ENCODE measurements at places on chromosomes 3 and 15.
A peak's percentile ranks its signal among the peaks of the same experiment; 100 is the strongest.

DNA sequence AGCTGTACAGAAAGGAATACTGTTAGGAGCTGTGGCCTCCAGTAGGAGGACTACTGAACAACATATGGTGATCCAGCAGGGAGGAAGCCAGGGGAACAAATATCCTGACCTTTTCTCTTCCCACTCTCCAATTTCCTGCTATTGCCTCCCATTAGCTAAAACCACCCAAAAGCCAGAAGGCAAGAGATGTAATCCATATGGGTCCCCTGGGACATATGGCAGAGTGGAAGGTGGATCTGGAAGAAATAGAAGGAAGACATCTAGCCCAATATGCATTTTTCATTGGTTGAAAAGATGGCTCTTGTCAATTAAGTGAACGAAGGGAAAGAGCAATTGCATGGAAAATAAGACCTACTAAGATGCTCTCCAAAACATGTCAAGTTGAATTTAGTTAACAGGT lies 167.2 kb downstream of the CNTN3 start:
- no peak for DNase-seq

DNA sequence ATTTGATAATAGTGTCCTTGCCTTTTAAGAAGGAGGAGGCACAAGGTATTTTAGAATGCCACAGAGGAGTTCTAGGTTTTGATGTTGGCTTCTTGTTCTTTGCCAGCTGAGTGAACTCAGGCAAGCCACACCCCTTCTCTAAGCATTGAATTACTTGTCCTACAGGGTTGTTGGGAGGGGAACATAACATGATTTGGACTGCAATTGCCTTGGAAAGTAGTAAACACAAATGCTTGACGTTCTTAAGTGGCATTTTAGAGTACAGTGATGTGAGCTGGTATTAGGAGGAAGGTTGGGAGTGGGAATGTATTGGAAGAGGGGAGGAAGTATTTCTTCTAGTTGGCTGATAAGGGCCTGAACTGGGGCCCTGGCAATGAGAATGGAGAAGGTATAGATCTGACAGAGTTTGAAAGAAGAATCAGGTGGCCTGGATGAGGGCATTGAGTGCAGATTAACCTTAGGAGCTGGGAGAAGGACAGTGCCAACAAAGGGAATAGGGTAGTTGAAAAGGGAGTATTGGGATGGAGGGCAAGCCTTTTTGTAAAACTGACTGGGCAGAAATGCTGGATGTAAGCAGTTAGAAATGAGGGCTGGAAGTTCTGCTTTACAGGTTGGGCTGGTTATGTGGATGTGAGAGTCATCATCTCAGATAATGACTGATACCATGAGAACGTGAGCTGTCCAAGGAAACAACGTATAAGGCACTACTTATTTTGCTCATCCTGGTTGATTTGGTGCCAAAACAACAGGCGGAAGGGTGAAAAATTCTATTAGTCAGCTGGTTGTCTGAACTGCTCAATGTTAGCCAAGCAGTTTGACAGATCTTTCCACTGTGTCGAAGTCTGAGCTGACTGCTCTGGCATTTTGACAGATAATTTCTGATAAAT lies 16.7 kb downstream of the KAT2B start:
- no peak for DNase-seq

DNA sequence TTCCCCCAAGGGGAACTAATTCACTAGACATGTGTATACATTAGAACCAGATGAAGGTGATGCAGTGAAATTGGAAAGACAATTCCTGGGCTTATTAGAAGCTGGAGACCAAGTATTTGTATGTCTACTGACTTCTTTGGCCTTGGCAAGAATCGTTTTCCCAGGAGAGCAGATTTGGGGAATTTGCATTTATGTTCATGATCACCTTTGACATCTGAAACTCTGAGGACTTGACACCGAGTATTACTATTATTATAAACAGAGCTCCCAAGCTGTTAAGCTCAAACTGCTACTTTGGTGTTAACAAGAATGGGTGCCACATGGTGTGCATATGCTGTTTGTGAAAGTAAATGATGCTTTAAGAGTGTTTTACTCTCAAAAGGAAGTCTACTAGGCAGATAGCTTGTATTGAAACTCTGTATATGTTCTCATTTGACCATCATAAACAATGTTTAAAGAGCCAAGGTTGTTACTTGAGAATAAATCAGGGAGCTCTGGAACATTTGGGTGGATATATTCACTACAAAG lies 519.8 kb upstream of the GOLIM4 start:
- no peak for DNase-seq

DNA sequence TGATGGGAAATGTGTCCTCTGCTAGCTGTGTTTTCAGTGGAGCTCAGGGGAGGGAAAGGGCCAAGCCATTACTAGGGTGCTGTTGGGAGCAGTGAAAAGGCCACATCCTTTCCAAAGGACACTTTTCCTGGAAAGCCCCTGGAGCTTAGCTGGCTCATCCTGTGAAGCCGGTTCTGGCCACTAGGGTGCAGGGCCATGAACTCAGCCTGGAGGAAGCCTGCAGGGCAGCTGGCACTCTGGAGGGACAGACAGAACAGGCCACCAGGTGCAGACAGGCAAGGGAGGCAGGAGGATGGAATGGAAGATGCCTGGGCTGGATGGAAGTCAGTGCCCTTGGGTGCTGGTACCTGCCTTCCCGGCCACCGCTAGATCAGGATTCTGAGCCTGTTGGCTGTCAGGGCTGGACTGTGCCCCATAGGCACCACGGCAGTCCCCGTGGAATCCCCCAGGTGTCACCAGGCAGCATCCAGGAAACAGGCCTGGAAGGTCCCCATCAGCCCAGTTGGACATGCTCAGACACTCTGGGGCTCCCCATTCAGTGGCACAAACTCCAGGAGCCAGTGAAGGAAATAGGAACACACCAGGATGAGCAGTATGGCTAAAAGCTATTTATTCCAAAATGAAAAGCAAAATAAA lies 76.2 kb upstream of the C2CD4B start:
- DNase-seq = no peak

- DNase-seq = no peak
Measured at GRCh38 chr15:98611808-98612207, 36.5 kb upstream of the IGF1R start.

DNA sequence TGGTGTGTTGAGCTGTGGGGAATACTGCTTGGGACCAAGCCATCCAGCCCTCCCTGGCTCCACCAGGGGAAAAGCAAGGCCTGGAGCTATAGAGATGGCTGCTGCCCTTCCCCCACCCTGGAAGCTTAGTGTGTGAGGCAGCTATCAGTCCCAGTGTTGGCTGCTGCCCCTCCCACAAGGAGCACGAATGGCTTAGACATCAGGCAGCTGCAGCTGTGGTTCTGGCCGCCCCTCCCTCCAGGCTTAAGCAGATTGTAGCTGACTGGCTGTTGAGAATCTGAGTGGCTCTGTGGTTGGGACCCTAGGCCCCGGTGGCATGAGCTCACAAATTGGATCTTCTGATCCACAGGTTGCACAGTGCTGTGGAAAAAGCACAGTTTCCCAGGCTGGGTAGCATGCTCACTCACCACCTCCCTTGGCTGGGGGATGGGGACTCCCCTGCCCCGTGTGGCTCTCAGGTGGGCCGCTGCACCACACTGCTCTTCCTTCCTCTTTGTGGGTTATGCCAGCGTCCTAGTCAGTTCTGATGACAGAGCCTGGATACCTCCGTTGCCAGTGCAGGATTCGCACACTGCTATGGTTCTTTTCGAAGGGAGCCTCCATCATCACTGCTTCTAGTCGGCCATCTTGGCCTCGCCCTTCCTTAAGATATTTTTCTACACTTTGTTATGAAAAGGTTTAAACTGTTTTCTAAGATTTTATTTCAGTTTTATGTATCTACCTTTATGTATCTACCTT lies 21.2 kb upstream of the SUCNR1 start:
- DNase-seq = no peak

DNA sequence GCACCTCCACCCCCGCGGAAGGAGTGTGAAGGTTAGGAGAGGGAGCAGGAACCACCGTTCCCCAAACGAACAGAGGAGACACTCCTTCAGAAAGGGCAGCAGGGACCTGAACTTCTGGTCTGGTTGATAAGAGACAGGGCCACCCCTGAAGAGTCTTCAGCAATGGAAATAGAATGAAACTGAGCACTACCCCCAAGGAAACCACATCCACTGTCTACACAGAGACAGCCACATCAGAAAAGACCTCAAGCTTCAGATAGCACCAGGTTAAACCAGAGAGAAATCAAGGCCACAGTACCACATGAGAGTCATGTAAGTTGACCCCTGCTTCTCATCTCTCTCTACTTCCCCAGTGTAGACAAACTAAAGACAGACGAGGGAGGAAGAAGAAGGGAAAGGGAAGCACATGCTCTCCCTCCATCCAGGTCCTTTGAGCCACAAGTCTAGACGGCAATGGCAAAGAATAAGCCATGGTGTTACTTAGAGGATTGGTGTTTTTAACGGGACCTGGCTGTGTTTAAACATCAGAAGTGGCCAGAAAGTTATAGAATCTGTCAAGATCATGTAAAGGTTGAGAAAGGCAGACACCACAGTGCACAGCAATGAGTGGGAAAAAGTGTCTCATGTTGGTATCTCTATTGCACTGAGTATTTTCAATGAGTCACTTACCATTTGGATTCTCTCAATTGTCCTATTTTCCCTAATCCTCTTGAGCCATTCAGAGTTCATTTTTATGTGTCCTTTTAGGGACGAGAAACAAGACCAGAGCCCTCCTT lies 31.4 kb upstream of the CTNNB1 start:
- no peak for DNase-seq

- DNase-seq = no peak
Measured at GRCh38 chr3:178480795-178481194, 55.4 kb upstream of the KCNMB2 start.

DNA sequence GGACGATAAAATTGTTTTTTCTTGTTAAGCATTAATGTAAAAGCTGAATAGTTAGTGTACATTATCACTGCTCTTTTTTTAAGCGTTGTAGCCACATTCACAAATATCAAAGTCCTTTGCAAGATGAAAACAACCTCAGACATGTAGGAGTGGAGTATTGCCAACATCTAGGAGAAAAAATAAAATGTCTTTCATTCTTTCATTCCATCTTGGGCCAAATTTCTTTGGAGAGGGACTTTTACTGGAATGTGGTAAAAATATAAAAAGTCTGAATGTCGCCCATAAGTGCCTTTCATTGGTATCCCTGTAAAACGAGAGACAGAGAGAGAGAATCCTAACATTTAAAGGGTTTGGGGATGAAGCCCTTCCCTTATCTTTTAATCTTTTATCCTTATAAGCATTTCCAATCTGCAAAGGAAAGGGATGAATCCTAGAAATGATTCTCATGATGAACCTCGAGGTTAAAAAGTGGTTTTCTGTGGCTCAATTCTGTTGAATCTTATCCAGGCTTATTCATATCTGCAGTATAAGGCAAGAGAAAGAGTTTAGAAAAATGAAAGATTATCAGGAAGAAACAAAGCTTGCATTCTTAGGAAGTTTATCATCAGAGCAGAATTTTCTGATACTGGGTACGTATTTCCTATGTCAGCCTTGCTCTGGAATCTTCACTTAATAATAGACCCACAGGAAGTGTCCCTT lies 1031.7 kb downstream of the MCTP2 start:
- DNase-seq = no peak

GRCh38 chr15:53535886-53536285 lies 223.6 kb downstream of the WDR72 start:
- no peak for DNase-seq

GRCh38 chr15:64222573-64223366 lies 59.9 kb upstream of the PPIB start:
- DNase-seq = no peak

GRCh38 chr3:113002679-113003078 lies 11.9 kb downstream of the GTPBP8 start:
- DNase-seq = no peak

GRCh38 chr15:55630858-55631257 lies 42.7 kb upstream of the PYGO1 start:
- no peak for DNase-seq

GRCh38 chr3:194249323-194250097 lies 101.6 kb downstream of the CPN2 start:
- DNase-seq = peak; percentile 74

DNA sequence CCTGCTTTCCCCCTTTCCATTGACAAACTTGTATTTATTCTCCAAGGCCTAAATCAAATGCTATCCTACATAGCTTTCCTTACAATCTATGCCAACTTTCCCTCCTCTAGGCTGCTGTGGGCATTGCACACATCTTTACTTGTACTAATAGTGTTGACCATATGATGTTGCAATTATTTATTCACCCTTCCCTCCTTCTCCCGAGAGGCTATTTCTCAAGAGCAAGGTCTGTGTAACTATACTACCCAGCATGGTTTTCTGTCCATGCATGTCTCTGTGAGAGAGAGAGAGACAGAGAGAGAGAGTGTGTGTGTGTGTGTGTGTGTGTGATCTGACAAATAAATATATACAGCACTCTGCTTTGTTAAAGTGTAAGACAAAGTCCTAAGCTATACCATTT lies 63.8 kb downstream of the GTPBP8 start:
- no peak for DNase-seq

DNA sequence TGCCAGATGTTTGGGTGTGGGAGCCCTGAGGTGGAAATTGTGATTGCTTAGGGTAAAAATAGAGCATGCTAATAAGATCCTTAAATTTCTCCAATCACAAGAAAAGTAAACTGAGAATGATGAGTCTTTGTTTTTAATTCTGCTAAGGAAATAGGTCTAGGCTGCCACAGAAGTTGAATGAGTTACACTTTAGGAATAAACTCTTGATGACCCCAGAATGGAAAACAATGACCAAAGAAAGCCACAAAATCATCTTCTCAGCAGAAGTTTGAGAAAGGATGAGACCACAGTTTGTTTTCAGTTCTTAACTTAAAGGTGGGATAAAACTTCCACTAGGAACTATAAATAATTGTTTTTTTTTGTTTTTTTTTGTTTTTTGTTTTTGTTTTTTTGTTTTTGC lies 164.6 kb upstream of the BCL6 start:
- no peak for DNase-seq
